PC-9 (cell line): ENCODE measurements at places on chromosomes 7 and 10. TPM values are rescaled to one million over a fixed set of nuclear protein-coding genes. Genes with fewer than 3 reads are reported as not detected.
A peak's percentile ranks its signal among the peaks of the same experiment; 100 is the strongest.

DNA sequence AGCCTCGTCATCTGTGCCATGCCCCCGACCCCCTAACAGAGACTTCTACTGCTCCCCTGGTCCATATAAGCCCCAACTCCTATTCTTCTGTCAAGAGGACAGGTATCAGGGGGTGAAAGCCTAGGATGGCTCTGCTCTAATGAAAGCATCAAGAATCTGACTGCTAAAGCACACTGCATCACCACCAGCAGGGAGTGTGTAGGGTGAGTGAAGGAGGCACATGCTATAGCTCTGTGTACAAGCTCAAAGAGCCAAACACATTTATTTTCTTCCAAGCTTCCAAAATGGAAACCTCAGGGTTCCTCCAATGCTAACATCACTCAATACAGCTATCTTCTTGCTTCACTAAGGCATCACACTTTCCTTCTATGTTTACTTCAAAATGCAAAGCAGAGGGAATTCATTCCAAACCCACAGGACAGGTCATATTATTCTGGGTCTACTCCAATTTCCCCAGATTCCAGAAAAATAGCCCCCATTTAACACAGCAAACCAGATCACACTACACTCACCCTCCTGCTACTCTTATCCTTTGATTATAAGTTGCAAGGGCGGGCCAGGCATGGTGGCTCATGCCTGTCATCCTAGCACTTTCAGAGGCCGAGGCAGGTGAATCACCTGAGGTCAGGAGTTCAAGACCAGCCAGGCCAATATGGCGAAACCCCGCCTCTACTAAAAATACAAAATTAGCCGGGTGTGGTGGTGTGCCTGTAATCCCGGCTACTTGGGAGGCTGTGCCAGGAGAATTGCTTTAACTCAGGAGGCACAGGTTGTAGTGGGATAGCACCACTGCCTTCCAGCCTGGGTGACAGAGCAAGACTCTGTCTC lies 36.6 kb downstream of the RHEB start:
- H3K4me3 ChIP-seq: no peak overlapping the region
- H3K27ac ChIP-seq: peak overlapping the region; percentile 41
- DNase-seq: peak; percentile 63
- no peaks in the 10 kb centered on the region for H3K27me3 ChIP-seq
- H3K4me1 ChIP-seq: peaks cover 42% of the 10 kb centered on the region

- DNase-seq: no peak
- H3K36me3 ChIP-seq: no peaks in the 10 kb centered on the region
- no peak overlapping the region for H3K4me3 ChIP-seq
- H3K27me3 ChIP-seq: peaks cover 87% of the 10 kb centered on the region
Measured at GRCh38 chr7:158402471-158402870, 185.2 kb downstream of the PTPRN2 start.

GRCh38 chr10:103881416-103882284 lies 26.3 kb upstream of the SH3PXD2A start:
- H3K4me1 ChIP-seq: no peaks in the 10 kb centered on the region
- no peak overlapping the region for H3K27ac ChIP-seq
- H3K4me3 ChIP-seq: no peak overlapping the region
- H3K27me3 ChIP-seq: no peaks in the 10 kb centered on the region
- H3K36me3 ChIP-seq: no peaks in the 10 kb centered on the region
- no peak for DNase-seq

Gene MSMB
- total RNA-seq: not detected in 2 replicates

Gene SPAM1
- total RNA-seq: not detected in 2 replicates

DNA sequence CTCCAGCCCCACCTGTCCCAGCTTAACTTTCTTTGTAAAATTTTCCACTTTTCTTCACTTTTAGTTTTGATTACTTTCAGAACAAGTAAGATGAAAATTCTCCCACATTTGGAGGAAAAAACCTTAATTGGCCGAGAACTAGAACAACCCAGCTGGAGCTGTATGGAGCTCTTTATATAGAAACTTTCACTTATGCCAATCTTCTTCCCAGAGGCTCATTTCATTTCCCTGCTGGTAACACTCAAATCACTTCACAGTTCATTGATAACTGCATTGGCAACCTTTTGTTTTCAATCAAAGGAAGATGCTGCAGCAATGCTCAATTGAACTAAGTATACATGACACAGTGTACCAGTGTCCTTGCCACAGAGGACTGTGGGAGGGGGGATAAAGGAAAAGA lies 176.2 kb upstream of the NOBOX start:
- no peak overlapping the region for H3K27ac ChIP-seq
- H3K36me3 ChIP-seq: no peaks in the 10 kb centered on the region
- DNase-seq: no peak
- no peaks in the 10 kb centered on the region for H3K27me3 ChIP-seq
- H3K4me1 ChIP-seq: no peaks in the 10 kb centered on the region

- no peak overlapping the region for H3K4me3 ChIP-seq
- DNase-seq: no peak
- no peaks in the 10 kb centered on the region for H3K36me3 ChIP-seq
- H3K27me3 ChIP-seq: no peaks in the 10 kb centered on the region
Measured at GRCh38 chr7:111388912-111389311, 173.4 kb downstream of the IMMP2L start.

DNA sequence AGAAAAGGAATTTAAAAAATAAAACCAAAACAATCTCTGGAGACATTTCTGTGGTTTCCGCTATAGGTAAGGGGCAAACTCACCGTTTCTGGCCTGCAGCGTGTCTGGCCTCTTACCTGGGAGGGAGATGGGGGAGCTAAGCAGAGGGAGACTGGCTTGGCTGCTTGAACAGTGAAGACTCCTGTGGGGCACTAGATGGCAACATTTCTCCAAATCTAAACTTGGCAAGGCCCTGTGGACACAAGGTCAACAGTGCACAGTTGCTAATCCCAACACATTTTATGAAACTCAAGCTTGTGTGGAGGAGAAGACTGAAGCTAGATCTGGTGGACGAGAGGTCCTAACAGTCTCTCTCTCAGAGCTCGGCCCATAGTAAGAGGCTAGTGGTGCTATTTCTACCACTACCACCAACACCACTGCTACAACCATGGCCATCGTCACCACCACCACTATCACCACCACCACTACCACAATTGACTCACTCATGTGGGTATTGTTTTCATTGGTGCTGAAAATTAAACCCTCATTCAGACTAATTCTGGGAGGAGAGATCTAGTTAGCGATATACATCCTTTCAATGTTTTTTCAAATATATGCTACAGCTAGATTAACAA lies 28.4 kb upstream of the CDHR3 start:
- H3K36me3 ChIP-seq: no peaks in the 10 kb centered on the region
- no peaks in the 10 kb centered on the region for H3K27me3 ChIP-seq
- no peak overlapping the region for H3K27ac ChIP-seq

Gene BICC1
- total RNA-seq: not detected in 2 replicates

GRCh38 chr10:74539317-74539716 lies 287.1 kb upstream of the KAT6B start:
- no peaks in the 10 kb centered on the region for H3K27me3 ChIP-seq
- no peak overlapping the region for H3K4me3 ChIP-seq
- no peaks in the 10 kb centered on the region for H3K4me1 ChIP-seq
- H3K27ac ChIP-seq: no peak overlapping the region
- DNase-seq: no peak

Gene NEUROD6
- not detected in 2 replicates for total RNA-seq

Gene SFMBT2
- 0.07 TPM in 1 of 2 replicates, not detected in the other for total RNA-seq

Gene GFRA1
- 0.05 and 0.11 TPM in 2 replicates for total RNA-seq

- H3K27me3 ChIP-seq: no peaks in the 10 kb centered on the region
- H3K4me3 ChIP-seq: no peak overlapping the region
- no peak for DNase-seq
- H3K27ac ChIP-seq: no peak overlapping the region
- H3K4me1 ChIP-seq: no peaks in the 10 kb centered on the region
- H3K36me3 ChIP-seq: no peaks in the 10 kb centered on the region
Measured at GRCh38 chr10:124605481-124605855, 138.7 kb downstream of the FAM53B start.

Gene PON1
- total RNA-seq: not detected in 2 replicates

Gene AFAP1L2
- total RNA-seq: 35.4 and 39.9 TPM in 2 replicates

DNA sequence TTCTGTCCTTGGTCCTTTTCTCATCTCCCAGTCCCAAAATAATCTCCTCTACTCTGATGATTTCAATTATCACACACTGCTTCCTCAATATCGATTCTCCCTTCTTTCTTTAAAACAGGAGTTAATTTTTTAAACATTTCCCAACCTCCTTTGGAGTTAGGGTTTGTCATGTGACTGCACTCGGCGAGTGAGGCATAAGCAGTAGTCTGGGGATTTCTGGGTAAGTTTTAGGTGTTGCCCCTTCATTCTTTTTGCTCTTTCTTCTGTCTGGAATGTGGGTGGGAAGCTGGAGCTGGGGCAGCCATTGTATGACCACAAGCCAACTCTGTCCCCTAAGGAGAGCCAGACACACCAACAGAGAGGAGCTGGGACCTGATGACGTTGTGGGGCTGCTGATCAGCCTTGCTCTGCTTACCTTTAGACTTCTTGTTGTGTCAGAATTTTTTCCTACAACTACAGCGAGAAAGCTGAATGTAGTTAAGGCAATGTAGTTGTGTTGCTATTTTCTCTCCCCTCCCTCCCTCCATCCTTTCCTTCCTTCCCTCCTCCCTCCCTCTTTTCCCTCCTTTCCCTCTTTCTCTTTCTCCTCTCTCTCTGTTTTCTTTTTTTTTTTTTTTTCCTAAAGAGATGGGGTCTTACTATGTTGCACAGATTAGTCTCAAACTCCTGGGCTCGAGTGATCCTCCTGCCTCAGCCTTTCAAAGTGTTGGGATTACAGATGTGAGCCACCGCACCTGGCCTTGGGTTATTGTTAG lies 6.5 kb upstream of the TSPAN14 start:
- H3K4me3 ChIP-seq: no peak overlapping the region
- no peak for DNase-seq
- no peaks in the 10 kb centered on the region for H3K27me3 ChIP-seq
- no peaks in the 10 kb centered on the region for H3K36me3 ChIP-seq
- H3K27ac ChIP-seq: no peak overlapping the region

DNA sequence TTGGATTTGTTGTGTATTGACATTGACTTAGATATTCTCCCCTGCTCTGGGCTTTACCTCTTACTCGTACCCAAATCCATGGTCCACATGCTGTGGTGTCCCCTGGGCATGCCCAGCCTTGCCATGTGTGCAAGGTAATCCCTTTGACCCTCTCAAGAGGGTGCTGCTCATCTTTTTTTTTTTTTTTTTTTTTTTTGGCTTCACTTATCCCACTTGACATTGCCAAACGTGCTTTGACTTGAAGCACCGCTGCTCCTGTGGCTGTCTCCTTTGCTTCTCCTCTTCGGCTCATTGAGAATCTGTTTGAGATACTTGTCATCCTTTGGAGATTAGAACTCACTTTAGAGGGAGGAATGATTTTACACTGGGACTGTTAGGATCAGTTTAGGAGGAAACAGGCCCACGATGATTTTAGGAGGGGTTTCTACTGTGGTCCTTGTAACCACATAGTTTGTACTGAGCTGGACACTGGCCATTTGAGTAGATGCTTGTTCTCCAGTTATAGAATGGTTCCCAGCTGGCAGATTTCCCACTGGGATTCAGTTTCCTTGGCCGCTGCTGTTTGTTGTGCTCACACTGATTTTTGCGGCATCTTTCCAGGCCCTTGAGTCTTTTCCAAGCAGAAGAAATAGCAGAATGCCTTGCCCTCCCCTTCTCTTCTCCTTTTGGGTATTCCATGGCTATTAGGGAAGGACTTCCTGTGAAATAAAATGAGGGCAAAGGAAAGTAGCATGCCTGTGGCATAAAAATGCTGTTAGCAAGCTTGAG lies 184.8 kb downstream of the AUTS2 start:
- peaks cover 23% of the 10 kb centered on the region for H3K4me1 ChIP-seq
- no peak for DNase-seq
- H3K36me3 ChIP-seq: no peaks in the 10 kb centered on the region
- H3K4me3 ChIP-seq: no peak overlapping the region

DNA sequence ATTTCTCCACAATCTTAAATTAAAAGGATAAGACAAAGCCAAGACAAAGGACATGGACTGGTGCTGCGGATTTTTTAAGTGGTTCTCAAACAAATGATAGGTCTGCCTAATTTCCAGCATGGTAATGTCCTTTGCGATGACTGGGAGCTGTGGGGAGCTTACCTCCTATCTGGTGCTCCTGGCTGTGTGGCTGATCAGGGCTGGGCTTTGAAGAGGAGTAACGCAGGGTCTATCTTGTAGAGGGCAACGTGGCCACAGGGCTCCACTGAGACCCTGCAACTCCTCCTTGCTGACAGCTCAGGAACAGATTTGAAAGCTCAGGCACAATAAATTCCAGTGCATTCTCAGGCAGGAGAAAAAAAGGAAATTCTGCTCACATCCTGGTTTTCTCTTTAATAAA lies 103.1 kb upstream of the SFMBT2 start:
- H3K4me1 ChIP-seq: no peaks in the 10 kb centered on the region
- H3K27me3 ChIP-seq: peaks cover 13% of the 10 kb centered on the region; the same call in 1 of the 2 replicates
- DNase-seq: no peak
- no peak overlapping the region for H3K27ac ChIP-seq
- no peaks in the 10 kb centered on the region for H3K36me3 ChIP-seq

Gene ITIH2
- not detected in 2 replicates for total RNA-seq

Gene GIMAP1
- not detected in 2 replicates for total RNA-seq

Gene LRRC72
- not detected in 2 replicates for total RNA-seq
